ENCODE measurements at places on chromosomes 4 and X.

DNA sequence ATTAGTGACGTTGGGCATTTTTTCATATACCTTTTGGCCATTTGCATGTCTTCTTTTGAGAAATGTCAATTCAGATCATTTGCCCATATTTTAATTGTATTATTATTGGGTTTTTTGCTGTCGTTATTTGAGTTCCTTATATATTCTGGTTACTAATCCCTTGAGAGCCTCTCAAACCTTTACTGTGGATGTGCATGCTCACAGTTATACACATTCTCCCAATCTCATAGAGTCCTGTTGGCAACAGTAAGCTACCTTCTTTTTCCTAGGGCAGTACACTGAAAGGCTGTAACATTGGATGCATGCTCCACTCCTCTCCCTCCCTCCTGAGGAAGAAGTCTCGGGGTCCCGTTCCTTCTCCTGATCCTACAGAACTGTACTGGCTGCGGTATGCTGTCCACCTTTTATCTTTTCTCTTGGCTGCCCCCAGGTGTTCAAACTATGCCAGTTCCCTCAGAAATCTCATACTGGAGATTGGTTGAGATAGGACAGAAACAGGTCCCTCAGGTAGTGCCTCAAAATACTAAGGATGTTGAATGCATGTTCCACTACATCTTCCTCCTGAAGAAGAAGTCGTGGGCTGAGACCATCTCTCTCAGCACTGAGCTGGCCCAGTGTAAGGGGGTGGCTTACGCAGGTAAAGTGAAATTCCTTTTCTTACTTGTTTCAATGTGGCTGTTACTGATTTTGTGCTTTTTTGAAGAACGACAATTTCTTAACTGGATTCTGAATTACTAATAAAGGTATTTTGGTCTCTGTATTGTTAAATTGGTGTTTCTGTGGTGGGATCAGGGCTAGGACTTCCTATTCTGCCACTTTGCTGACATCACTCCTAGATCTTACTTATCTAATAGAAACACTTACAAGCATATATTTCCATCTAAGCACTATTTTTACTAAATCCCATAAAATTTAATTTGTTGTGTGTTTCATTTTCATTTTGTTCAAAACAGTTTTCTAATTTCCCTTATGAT is 145.4 kb upstream of the HUWE1 start:
- no peak overlapping the region for H3K4me3 ChIP-seq
- H3K27ac ChIP-seq, result no peak overlapping the region
- no peaks in the 10 kb centered on the region for H3K36me3 ChIP-seq
- H3K4me1 ChIP-seq, result no peaks in the 10 kb centered on the region
- no peaks in the 10 kb centered on the region for H3K27me3 ChIP-seq
- DNase-seq, result peak; percentile 81

GRCh38 chr4:82500435-82501153 is 61.2 kb downstream of the TMEM150C start:
- H3K27ac ChIP-seq, result no peak overlapping the region
- no peaks in the 10 kb centered on the region for H3K4me1 ChIP-seq
- no peak overlapping the region for H3K4me3 ChIP-seq

- H3K27ac ChIP-seq, result no peak overlapping the region
- DNase-seq, result no peak
- H3K27me3 ChIP-seq, result no peaks in the 10 kb centered on the region
These were observed 129.0 kb upstream of the RASGEF1B start for GRCh38 chr4:81600520-81601357.

- no peak overlapping the region for H3K4me3 ChIP-seq
- peaks cover 32% of the 10 kb centered on the region for H3K4me1 ChIP-seq
- DNase-seq, result no peak
- no peaks in the 10 kb centered on the region for H3K27me3 ChIP-seq
These were observed 45.3 kb downstream of the MAP7D3 start for GRCh38 chrX:136205882-136206380.

GRCh38 chrX:101409043-101409442 is 1.0 kb downstream of the HNRNPH2 start:
- H3K36me3 ChIP-seq, result peaks cover 15% of the 10 kb centered on the region
- H3K4me3 ChIP-seq, result peak overlapping the region; percentile 95
- peaks cover 12% of the 10 kb centered on the region for H3K4me1 ChIP-seq
- H3K27me3 ChIP-seq, result no peaks in the 10 kb centered on the region
- no peak for DNase-seq

DNA sequence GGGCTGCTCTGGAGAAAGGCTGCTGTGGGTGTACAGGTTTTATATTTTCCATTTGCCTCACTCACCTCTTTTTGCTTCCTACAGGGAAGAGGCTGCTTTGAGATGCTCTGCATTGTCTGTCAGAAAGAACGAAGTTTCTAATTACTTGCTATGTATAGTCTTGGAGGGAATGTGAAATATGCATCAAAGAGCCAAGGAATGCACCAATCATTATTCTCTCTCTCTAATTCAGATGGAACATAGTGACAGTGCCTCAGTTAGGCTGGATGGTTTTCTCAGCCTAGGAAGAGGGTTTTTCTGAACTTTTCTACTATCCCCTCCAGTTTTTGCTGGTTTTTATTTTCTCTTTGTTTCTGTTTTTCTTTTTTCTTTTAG is 106.8 kb upstream of the SLC4A4 start:
- no peak overlapping the region for H3K27ac ChIP-seq
- peaks cover 6% of the 10 kb centered on the region for H3K4me1 ChIP-seq
- H3K36me3 ChIP-seq, result no peaks in the 10 kb centered on the region

DNA sequence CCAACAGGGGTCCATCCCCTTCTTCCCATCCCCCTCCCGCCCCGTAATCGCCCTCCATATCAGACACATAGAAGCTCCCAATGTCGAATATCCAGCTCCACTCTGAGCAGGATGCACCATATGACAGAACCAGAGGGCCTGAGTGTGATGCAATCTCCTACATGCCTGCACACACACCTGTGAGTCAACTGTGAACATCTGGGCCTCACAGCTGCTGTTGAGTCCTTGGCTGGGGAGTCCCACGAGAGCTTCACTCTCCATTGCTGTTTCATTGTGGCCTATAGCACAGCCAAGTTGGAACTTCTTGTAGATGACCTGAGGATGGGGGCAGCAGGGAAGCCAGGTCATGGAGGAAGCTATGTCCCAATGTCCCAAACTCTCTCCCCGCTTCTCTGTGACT is 8.2 kb downstream of the SLC38A5 start:
- H3K4me3 ChIP-seq, result no peak overlapping the region
- no peaks in the 10 kb centered on the region for H3K36me3 ChIP-seq
- no peak for DNase-seq
- no peaks in the 10 kb centered on the region for H3K27me3 ChIP-seq

- H3K36me3 ChIP-seq, result no peaks in the 10 kb centered on the region
- no peak overlapping the region for H3K4me3 ChIP-seq
These were observed 710.6 kb downstream of the TRAM1L1 start for GRCh38 chr4:116374815-116375214.

DNA sequence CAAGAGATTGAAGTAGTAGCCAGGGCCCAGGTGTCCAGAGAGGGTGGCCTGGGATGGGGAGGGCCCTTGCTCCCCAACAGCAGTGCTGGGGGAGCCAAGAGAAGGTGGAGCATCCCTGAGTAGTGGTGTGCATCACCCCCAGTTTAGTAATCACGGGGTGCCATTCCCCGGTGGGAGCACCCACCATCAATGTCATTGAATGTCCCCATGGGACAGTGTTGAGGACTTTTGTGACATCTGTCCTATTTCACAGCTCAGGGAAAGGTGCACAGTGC is 4.4 kb upstream of the CPZ start:
- no peak overlapping the region for H3K27ac ChIP-seq
- no peaks in the 10 kb centered on the region for H3K36me3 ChIP-seq
- H3K4me1 ChIP-seq, result no peaks in the 10 kb centered on the region
- no peaks in the 10 kb centered on the region for H3K27me3 ChIP-seq

- no peaks in the 10 kb centered on the region for H3K36me3 ChIP-seq
- no peak overlapping the region for H3K27ac ChIP-seq
- H3K4me3 ChIP-seq, result no peak overlapping the region
- H3K4me1 ChIP-seq, result no peaks in the 10 kb centered on the region
These were observed 43.0 kb upstream of the SCOC start for GRCh38 chr4:140330311-140330900.

DNA sequence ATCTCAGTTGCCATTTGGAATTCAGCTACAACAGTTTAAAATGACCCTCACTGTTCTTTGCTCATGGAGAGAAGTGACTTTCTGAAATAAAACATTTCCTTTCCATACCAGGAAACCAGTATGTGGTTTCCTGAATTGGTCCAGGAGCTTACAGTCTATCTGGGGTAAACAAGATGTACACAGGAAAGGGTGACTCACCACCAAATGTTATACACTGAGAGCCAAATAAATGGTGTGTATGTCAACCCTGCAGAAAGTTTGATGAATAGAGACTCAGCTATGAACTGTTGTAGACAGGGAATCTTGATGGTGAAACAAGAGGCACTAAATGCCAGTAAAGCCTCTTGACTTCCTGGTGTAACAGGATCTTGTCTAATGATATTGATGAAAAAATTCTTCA is 100.4 kb downstream of the HS6ST2 start:
- no peaks in the 10 kb centered on the region for H3K36me3 ChIP-seq
- no peaks in the 10 kb centered on the region for H3K27me3 ChIP-seq

DNA sequence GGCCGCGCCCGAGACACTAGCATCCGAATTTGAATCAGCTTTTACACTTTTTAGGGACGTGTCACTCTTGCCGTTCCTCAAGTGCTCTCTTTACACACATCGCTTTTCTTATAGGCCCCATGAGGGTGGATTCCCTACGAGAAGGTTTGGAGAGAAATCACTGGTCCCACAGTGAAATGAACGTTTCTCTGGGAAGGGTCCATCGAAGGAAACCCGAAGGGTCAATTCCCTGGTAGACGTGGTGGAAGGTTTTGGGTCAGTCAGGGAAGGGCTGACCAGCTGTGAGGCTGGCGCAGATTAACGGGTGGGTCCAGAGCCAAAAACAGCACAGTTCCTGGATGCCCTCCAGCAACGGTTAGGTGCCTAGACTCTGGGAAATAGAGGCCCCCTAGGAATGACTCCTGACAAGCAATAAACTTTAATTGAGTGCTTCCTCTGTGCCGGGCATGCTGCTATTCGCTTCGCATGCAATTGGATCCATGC is 35.9 kb downstream of the ETDC start:
- peaks cover 31% of the 10 kb centered on the region for H3K4me1 ChIP-seq
- H3K27me3 ChIP-seq, result no peaks in the 10 kb centered on the region
- H3K36me3 ChIP-seq, result no peaks in the 10 kb centered on the region
- no peak overlapping the region for H3K27ac ChIP-seq

All from PC-3 (cell line).